ENCODE measurements at places on chromosomes 12 and 14. TPM values are rescaled to one million over a fixed set of nuclear protein-coding genes. Genes with fewer than 3 reads are reported as not detected.

DNA sequence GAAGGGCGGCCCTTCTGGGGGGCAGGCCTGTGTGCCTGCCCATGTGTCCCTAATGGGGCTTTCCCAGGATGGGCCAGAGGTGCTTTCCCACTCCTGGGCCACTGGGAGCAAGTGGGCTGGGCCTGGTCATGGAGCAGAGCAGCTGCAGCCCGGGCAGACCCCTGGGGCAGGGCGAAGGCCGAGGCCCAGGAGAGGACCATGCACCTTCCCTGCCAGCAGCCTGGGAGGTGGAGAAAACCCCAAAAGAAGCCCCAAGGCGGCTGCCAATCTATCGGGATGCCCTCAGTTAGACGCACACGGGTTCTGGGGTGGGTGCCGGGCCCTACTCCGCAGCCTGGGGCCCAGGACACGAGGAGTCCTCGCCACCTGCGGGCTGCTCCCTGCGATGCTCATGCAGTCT lies 16.1 kb upstream of the CRIP2 start:
- no peak for DNase-seq

Gene RHOJ
- not detected for total RNA-seq

DNA sequence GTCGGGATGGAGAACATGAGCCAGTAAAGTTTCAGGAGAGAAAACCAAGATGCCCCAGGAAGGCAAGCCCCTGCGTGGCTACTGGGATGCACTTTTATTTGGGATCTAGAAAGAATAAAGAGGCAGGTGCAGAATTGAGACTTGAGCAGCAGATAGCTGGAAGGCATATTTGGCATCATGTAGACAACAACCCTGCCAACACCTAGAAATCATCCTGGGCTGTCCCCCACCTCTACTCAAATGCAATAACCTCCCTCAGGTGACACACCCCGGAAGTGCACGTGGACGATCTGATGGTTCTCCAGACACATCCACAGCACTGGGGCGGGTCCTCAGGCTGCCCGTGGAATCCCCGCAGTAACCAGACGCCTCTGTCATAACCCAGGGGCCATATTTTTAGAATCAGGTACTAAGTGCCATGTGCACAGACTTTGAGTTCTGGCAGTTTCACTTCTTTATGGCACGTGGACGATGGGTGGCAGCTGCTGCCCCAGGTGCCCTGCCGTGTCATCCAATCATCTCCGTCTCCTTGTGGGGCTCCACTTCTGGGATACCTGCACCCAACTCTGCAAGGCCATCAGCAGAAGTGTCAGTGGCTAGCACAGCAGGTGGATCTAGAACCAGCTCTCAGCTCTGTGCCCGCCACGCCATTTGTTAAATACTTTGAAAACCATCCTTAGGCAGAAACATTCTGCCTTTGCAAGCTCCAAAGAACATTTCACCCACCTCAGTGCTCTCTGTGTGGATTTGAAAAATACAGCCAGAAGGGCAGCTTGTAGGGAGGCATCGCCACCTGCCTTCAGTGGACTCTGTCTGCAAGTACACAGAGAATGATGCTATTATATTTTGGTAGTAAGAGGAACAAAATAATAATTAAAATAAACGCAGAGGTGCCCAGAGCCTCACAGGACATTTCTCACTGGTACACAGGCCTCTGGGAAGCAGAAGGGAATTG lies 771.7 kb upstream of the TMEM132C start:
- no peak for DNase-seq

Gene IL23A
- 5.6 TPM for total RNA-seq

GRCh38 chr14:99231161-99231849 lies 40.7 kb downstream of the BCL11B start:
- DNase-seq, result no peak

- no peak for DNase-seq
Measured at GRCh38 chr14:92527721-92528120, 14.1 kb downstream of the RIN3 start.

DNA sequence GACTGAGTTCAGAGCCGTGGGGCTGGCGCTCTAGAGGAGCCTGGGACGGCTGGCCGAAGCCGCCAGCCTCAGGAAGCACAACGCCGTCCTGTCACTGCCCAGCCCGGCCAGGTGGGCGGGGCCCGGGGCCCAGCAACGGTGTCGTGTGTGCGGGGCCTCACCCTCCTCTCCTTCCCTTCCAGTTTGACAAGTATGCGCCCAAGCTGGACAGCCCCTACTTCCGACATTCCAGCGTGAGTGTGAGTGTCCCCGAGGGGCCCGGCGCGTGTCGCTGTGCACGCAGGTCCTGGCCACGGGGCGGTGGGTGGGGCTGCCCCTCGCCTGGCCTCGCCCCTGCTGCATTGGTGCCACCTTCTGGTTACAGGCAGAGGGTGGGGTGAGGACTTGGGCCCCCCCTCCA lies 38.3 kb downstream of the LRCOL1 start:
- DNase-seq, result no peak

Gene ZDHHC22
- not detected for total RNA-seq

DNA sequence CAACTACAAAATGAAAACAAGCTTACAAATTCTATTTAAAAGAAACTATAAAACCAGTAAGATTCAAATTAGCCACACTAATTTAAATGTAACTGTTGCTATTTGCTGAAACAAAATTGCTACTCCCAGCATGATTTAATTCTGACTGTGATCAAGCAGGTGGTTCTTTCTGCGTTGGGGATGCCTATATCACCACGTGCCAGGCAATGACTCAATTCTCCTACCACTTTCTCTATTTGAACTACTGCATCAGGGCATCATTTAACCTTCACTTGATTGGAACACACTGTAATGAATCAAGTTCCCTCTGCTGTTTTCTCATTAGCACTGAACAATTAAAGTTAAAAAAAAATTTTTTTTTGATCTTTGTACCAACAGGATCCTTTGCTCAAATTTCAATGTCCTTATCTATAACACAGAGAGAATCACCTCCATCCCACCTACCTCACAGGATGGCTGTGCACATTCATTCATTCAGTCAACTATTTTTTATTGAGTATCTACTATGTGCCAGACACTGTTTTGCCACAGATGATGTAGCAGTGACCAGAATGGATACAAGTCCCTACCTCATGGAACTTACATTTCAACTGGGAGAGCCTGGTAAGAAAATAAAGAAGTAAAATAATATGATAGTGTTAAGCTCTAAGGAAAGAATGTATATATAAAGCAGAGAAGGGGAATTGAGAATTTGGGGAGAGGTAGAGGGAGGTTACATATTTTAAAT lies 8.0 kb upstream of the ACTN1 start:
- no peak for DNase-seq

DNA sequence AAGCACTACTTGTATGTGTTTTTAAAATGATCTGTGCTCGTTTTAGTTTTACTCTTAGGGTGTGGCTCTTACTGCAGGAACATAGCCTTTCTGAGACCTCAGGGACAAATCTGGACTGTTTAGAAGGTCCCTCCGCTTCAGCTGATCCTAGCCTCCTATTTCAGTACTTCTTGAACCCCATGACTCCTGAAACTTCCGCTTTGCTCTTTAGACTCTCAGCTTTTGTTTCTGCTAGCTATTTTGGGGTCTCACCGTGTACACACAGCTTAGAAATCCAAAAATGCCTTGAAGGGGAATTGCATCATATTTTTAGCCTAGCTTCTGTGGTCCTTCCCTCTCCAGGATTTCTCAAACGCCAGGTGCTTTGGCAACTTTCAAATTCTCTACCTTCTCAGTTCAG lies 8.3 kb downstream of the OR11G2 start:
- no peak for DNase-seq

DNA sequence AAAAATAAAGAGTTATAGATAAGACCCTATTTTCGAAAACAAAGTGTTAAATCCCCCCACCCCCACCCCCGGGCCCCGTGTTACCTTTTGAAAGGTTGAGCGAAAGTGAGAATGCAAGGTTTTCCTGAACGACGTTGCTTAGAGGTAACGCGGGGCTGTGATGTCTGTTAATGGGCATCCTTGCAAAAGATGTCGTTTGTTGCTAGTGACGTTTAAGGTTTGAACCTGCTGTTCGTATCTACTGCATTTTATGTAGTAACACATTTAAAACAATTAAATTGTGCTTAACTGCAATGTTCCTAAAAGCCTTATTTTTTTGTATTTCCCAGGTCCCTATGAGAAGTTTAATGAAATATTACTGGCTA lies 1.2 kb downstream of the CPSF6 start:
- DNase-seq, result no peak

GRCh38 chr12:59010941-59011340 lies 90.6 kb upstream of the LRIG3 start:
- no peak for DNase-seq

Measured in activated B cell treated with CpG ODN at 0.5 μM for 24 hours (primary cell).